ENCODE measurements at places on chromosomes 5 and 9. TPM values are rescaled to one million over a fixed set of nuclear protein-coding genes. Genes with fewer than 3 reads are reported as not detected.

Gene EXOSC2
- 26.1 TPM for total RNA-seq

Gene APBA1
- total RNA-seq: 7.7 TPM

GRCh38 chr9:86093788-86094555, 5.4 kb downstream of the GOLM1 start:
- peak; percentile 25 for DNase-seq

- DNase-seq: peak; percentile 79
Measured at GRCh38 chr5:39376293-39376714, 12.0 kb upstream of the C9 start.

DNA sequence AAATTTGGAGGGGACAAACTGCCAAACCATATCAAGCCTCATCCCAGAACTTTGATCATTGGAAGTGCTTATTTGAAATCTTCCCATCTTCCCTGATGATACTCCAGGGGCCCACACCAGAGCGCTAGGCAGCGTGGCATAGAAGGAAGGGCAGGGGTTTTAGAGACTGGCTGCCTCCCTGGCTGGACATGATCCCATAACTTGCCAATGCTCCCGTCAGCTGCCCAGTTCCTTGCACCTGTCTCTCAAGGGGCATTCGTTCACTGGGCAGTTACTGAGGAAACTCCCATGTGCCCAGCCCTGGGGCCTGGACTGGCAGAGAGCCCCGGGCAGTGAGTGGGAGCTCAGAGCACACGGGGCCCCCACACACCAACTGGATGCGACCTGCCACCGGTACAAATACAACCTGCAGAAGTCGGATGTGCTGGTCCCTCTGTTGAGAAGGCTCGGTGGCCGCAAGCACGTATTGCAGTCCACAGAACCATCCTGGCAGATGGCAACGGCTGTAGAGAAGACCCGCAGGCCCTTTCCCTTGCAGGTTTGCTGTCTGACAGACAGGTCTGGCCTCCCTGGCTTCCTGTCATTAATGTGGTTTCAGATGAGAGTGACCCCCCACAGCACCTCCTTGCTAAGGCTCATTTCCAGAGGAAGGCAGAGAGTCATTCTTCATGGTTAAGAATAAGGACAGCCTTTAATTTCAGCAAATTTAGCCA, 122.4 kb downstream of the MVB12B start:
- no peak for DNase-seq

DNA sequence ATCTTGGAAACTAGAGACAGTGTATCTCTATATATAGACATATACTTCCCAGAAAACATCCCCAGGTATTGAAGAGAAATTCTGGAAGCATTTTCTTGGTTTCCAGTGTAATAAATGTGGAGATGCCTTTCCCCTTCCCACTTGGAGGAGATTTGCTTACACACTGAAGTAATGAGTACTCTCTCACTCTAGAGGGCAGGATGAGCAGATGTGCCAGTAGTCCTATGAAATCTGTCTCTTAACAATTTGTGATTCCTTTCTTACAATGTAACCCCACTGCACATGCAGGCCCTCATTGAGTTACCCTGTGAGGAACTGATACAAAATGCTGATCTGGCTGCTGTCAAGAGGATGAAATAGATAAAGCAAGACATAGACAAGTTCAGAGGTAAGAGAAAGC, 567.2 kb downstream of the SLCO4C1 start:
- DNase-seq: no peak

DNA sequence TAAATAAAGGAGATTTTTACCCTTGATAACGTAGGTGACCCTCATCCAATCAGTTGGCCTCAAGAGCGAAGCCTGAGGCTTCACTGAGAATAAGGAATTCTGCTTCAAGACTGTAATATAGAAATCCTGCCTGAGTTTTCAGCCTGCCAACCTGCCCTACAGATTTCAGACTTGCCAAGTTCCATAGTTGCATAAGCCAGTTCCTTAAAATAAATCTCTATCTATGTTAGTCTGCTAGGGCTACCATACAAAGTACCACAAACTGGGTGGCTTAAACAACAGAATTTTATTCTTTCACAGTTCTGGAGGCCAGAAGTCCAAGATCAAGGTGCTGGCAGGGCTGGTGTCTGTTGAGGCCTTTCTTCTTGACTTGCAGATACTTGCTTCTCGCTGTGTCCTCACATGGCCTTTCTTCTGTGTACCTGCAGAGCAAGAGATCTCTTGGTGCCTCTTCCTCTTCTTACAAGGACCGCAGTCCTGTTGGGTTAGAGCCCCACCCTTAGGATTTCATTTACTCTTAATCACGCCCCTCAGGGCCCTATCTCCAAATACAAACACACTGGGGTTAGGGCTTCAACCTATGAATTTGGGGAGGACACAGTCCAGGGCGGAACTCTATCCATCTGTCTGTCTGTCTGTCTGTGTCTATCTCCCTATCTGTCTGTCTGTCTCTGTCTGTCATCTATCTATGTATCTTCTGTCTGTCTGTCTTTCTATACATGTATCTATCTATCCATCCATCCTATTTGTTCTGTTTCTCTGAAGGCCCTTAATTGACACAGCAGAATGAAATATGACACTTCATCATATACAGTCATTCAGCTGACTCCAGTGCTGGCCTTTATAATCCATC, 17.0 kb upstream of the CMBL start:
- no peak for DNase-seq
